ENCODE measurements at places on chromosomes 5 and 9.
A peak's percentile ranks its signal among the peaks of the same experiment; 100 is the strongest.

- DNase-seq: no peak
Measured at GRCh38 chr9:137373611-137373980, 49.4 kb downstream of the EXD3 start.

GRCh38 chr9:133786907-133787753 is 49.0 kb upstream of the SARDH start:
- no peak for DNase-seq

GRCh38 chr9:112378328-112379176 is 1.4 kb upstream of the HSDL2 start:
- no peak for DNase-seq

GRCh38 chr5:10599862-10600284 is 36.0 kb downstream of the ANKRD33B start:
- DNase-seq: no peak

GRCh38 chr9:8684978-8685708 is 885.6 kb upstream of the DMAC1 start:
- no peak for DNase-seq

- DNase-seq: no peak
Measured at GRCh38 chr5:8410618-8411017, 541.7 kb downstream of the MTRR start.

- DNase-seq: no peak
Measured at GRCh38 chr5:98624145-98624880, 149.2 kb upstream of the RGMB start.

DNA sequence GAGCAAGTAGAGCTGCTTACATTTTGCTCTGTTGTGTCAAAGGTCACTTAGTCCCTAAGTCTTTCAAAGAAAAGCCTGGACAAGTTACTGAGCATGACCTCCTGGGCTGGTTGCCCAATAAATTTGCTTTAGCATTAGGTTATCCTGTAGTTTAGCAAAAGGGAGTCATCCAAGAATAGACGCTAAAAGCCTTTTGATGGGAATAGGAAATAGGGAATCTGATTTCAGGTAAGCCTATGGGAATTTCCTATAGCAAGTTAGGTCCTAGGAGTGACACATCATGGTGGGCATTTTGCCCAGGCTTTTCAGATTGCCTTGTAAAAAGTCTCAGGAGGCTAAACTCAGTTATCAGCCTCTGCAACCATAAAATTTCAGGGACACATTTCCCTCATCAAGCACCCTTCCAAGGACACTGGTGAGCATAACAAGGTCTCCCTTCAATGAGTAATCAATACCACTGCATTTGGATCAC is 67.6 kb upstream of the RANBP3L start:
- no peak for DNase-seq

GRCh38 chr9:84575705-84576104 is 93.8 kb upstream of the NTRK2 start:
- no peak for DNase-seq

GRCh38 chr9:115191667-115192066 is 73.7 kb upstream of the TNC start:
- no peak for DNase-seq

DNA sequence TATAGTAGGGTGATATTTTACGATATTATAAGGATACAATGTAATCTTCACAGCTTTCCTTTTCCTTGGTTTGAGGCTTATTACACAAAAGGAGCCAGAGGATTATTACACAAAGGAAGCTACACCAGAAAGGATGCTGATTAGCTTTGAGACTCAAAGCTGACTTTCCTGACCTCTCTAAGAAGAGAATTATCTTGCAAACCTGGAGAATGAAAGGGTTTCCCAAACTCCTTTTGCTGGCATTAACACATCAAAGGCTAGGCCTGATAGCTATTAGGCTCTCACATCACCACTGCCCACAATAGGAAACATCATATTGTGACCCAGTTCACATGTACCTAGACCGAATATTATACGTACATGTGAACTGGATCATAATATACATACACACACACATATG is 34.2 kb upstream of the CHD1 start:
- no peak for DNase-seq

GRCh38 chr9:3962496-3962895 is 337.4 kb downstream of the GLIS3 start:
- DNase-seq: no peak

DNA sequence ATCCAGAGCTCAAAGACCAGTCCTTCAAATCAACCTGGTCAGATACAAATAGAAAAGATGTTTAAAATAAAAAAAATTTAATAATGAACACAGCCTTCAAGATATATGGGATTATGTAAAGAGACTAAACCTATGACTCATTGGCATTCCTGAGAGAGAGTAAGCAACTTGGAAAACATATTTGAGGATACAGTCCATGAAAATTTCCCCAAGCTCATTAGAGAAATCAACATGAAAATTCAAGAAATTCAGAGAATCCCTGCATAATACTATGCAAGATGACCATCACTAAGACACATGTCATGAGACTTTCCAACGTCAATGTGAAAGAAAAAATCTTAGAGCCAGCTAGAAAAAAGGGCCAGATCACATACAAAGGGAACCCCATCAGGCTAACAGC is 512.9 kb upstream of the PTGER4 start:
- DNase-seq: no peak

GRCh38 chr9:137268538-137269201 is 8.9 kb upstream of the TOR4A start:
- no peak for DNase-seq

GRCh38 chr5:156621719-156622118 is 228.4 kb upstream of the PPP1R2B start:
- DNase-seq: no peak

GRCh38 chr9:93464876-93465275 is 11.5 kb upstream of the FAM120AOS start:
- no peak for DNase-seq

- no peak for DNase-seq
Measured at GRCh38 chr5:153658606-153659005, 168.1 kb downstream of the GRIA1 start.

- DNase-seq: no peak
Measured at GRCh38 chr9:72579190-72579589, 57.8 kb downstream of the TMC1 start.

DNA sequence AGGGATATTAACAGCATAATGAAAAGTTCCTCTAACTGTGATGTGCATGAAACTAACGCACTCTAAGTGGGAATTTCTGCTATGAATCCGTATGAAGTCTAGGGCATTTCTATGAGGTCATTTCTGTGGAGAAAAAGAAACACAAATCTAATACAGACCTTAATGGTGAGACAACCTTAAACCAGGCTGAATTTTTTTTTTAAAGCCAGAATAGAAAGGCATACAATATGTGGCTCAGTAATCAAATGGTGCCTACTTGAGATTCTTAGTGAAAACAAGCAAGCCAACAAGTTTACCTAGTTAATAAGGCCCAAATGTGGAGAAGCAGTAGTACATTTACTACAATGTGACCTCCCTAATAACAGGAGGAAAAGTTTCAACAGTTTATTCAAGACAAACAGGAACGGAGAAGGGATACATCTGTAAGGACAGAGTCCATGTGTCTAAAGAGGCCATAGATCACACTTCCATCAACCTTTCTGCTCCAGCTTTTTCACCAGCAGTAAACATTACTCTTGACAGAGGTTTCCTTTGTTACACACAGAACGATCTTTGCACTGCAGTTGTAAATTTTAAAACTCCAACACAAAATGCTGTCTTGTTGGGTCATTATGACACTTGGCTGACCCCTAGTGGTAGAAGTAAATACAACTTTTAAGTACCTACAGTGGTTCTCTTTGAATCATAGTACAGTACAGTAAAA is 26.2 kb downstream of the CARNMT1 start:
- DNase-seq: peak; percentile 59

DNA sequence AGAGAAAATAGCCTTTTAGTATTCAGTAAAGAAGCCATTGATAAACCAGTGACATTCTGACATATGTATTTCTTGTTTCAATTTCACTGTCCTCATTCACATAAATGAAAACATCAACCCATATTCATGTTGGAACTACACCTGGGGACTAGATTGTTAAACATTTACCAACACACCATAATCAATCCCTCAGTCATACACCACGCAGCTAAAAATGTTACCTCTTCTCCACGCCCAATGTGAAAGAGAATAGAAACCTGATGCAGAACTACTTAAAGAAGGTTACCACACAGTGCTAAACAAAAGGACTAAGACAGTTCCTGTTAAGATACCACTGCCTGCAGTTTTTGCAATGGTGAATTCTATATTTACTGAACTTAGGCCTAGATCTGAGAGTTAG is 518.9 kb downstream of the PRELID2 start:
- no peak for DNase-seq

- no peak for DNase-seq
Measured at GRCh38 chr5:76030343-76030742, 52.8 kb upstream of the SV2C start.

- DNase-seq: no peak
Measured at GRCh38 chr5:95113489-95113888, 171.4 kb downstream of the MCTP1 start.

- no peak for DNase-seq
Measured at GRCh38 chr5:150309886-150310239, 7.2 kb upstream of the ARSI start.

GRCh38 chr5:32615236-32615635 is 29.9 kb downstream of the SUB1 start:
- DNase-seq: no peak

DNA sequence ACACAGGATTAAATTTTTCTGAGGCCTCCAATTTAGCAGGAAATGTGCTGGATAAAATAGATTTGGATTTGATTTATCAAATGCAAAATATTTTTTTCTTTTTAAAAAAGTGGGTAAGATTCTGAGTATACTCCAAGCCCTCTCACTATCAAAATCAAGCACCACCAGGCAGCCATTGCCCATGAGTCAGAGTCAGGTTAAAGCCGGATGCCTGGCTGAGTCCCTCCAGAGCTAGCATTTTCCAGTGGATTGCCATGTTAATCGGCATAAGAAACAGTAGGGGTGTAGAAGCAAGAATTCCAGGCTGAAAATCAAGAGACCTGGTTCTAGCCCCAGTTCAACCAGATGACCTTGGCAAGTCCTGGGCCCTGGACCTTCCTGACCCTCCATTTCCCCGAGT is 85.3 kb downstream of the FAM114A2 start:
- DNase-seq: no peak

- no peak for DNase-seq
Measured at GRCh38 chr9:124442826-124443225, 7.4 kb upstream of the ADGRD2 start.

DNA sequence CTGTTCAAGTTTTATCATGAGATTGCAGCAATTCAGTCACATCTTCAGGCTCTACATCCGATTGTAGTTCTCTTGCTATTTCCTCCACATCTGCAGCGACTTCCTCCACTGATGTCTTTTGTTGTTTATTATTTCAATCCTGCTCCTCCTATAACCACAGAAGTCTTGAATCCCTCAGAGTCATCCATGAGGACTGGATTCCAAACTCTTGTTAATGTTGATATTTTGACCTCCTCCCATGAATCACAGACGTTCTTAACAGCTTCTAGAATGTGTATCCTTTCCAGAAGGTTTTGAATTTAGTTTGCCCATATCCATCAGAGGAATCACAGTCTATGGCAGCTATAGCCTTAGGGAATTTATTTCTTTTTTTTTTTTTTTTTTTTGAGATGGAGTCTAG is 3.6 kb downstream of the FBXO38 start:
- DNase-seq: no peak

DNA sequence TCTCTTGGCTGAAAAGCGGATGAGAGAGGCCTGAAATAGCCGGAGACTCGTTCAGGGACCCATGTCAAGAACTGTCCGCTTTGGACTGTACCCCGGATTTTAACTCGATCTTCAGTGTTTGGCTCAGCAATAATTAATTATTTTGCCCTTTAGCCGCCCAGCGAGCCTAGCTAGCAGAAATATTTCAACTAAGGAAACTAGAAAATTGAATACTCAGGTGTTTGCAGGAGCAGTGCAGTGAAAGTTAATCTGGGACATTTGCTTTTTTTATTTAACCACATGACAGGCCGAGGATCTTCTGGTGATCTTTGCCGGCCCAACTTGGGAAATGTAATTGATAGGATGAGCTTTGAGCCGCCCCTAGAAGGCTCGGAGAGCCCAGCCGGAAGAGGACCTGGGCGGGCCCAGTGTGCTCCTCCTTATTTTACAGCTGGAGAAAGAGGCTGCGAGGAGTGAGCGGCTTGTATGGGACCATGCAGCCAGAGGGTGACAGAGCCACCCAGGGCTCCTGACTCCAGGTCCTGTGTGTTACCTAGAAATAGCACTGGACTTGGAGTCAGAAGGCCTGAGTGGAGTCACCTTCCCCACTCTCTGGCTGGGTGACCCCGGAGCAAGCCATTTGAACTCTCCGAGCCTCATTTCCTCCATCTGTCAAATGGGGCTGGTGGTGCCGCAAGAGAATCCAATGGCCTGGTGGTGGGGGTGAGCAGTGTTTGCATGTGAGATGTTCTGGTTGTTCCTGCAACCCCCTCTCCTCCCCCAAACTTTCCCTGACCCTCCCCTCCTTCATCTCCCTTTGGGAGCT is 2.4 kb downstream of the PPARGC1B start:
- no peak for DNase-seq

GRCh38 chr5:159887050-159887449 is 29.2 kb upstream of the ADRA1B start:
- no peak for DNase-seq

DNA sequence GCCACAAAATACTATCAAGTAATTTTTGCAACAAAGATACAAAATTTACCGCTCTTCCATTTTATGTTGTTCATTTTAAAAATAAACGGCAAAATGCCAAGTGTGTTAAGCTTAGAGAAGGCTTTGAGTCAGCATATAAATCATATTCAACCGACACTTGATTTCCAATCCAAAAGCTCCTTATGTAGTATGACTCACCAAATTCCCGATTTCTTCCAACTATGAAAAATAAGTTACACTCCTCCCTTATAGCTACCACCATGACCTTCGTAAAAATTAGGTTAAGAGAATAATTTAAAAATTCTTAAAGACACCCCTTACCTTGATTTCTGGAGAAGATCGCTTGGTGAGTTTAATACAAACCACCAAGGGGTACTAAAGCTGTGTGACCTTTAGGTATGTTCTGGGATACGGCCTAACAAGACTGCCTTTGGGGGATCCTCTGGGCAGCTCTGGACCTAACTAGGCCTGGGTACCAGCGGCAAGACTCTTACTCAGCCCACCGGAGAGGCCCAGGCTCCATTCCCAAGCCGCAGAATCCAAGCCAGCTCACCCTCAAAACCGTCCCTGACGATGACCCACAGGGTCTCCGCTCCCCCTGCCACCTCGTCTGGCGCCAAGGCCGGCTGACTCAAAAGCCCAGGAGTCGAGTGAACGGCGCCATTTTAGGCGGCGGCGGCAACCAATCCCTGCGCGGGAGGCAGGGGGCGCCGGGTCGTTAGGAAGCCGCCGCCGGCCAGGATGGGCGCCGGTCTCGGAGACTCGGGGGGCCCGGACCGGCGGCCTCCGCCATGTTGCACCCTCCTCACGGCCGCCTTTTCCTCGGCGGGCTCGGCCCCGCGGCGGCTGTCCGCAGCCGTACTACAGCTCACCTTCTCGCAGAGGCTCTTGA is 739 bp downstream of the PPP2CA start:
- no peak for DNase-seq

GRCh38 chr9:89994988-89995613 is 390.3 kb downstream of the GADD45G start:
- no peak for DNase-seq

DNA sequence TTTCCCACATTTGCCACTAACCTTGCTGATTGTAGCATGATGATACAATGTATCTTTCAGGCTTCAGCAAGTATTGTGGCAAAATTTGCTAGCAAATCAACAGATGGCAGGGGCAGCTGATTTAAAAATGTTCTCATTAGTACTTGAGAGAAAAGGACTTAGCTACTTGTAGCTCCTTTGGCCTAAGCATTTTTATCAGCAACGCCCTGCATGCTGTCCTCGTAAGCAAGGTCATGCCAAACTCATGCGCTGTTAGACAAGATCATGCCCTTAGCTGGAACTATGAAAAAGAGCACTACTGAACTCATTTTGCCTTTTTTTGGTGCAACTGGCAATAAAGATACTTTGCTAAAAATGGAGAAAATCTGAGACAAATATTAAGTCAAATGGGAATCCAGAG is 197.1 kb downstream of the ICE1 start:
- DNase-seq: no peak
